ENCODE measurements at places on chromosomes 11 and 22.
A peak's percentile ranks its signal among the peaks of the same experiment; 100 is the strongest.

GRCh38 chr11:94800414-94800813 is 32.3 kb downstream of the AMOTL1 start:
- peak; percentile 62 for DNase-seq

DNA sequence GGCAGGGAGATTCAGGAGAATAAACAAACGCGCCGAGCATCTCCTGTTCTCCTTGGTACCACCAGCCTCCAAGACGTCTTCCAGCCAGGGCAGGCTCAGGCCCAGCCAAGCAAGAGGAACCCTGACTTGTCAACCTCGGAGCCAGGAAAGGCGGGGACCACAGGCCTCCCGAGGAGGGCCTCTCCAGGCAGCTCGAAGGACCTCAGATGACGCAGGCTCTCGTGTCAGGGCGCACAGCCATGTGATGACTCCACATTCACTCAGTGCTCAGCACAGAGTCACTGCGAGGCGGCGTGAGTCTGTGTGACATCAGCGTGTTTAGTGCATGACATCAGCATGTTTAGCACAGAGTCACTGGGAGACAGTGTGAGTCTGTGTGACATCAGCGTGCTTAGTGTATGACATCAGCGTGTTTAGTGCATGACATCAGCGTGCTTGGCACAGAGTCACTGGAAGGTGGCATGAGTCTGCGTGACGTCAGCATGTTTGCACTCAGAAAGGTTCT is 241.4 kb downstream of the BRD1 start:
- DNase-seq = peak; percentile 3

GRCh38 chr11:96293598-96294021 is 49.4 kb downstream of the MAML2 start:
- DNase-seq = peak; percentile 66

GRCh38 chr11:14336507-14337503 is 22.2 kb downstream of the RRAS2 start:
- DNase-seq = peak; percentile 97

GRCh38 chr11:92793189-92793588 is 176.3 kb upstream of the MTNR1B start:
- DNase-seq = no peak

- no peak for DNase-seq
Measured at GRCh38 chr11:2701898-2702434, 2.2 kb upstream of the KCNQ1OT1 start.

DNA sequence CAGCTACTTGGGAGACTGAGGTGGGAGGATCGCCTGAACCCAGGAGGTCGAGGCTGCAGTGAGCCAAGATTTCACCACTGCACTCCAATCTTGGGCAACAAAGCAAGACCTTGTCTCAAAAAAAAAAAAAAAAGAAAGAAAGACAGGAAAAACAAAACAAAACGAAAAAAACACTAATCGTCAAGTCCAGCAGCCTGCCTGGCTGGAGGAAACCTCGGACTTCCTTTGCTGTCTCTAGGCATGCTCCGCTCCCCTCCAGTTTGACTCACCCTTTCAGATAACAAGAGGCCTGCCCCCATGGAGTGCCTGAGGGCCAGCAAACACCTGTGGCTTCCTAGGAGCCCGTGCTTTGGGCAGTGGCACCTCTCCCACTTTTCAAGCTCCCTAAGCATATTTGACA is 28.8 kb upstream of the CHKA start:
- no peak for DNase-seq

GRCh38 chr11:105673089-105673488 is 63.2 kb downstream of the GRIA4 start:
- DNase-seq = peak; percentile 66

DNA sequence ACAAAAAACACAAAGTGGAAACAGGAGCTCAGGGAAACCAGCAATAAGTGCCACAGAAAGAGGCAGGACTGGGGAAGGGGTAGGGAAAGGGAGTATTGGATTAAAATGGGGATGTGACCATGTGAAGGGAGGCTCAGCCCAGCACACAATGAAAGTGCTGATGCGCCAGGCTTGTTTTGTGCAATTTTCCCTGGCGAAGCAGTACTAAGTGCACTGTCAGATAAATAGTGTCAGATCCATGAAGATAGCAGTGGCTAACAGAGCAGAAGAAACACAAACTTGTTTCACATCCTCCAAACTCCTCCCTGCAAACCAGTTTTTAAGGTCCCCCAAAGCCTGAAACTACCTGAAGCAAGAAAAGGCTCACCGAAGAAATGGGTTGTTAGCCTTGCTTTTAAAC is 50.7 kb upstream of the RAPSN start:
- no peak for DNase-seq

DNA sequence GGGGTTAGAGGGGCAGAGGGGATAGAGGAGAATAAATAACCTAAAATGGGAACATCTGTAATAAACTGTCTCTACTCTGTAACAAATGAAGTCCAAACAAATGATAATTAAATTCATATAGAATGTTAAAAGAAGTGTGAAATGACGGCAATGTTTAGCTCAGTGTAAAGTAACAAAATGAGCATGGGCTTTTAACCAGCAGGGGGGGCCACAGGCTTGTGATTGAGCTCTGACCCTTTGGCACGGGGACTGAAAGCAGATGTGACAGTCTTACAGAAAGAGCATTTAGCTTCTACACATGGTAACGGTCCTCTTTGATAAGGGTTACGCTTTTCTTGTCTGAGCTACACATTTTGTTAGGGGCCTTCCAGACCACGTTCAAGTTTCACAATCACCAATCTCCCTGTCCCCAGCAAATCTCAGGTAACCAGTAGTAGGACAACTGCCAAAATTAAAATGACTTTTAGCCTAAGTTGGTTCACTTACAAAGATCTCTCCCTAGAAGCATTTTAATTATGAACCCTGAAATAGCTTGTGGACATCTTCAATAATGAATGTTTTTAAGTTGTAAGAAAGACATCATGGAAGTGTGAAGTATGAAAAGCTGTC is 262.5 kb downstream of the DCDC1 start:
- peak; percentile 64 for DNase-seq

GRCh38 chr11:124081483-124081882 is 33.8 kb upstream of the VWA5A start:
- DNase-seq = no peak

DNA sequence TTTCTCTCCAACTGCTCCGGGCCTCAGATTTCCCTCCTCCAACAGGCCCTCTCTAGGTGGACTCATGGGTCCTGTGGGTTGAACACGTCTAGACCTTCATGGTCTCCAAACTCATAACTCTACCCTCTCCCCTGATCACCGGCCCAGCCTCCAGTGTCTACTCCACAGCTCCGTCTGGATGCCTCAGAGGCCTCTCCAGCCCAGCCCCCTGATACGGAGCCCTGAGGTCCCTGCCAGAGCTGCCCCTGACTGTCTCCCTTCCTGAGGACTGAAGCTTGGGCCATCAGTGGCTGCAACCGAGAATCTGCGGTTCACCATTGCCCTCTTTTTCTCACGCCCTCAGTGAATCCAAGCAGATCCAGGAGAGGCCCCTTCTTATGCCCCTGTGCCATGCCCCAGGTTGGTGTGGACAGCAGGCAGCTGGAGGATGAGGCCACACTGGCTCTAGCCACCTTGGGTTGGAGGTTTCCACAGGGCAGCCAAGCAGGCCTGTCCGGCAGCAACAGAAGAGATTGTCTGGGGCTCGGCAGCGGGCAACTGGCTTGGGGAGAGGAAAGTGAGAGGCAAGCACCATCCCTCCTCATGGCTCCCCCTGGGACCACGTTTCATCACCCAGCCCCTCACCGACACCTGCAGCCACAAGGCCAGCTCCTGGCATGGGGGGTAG is 104.6 kb upstream of the FGF3 start:
- DNase-seq = no peak

- peak; percentile 85 for DNase-seq
Measured at GRCh38 chr22:41857155-41857859, 24.4 kb downstream of the SREBF2 start.

- peak; percentile 31 for DNase-seq
Measured at GRCh38 chr11:99739464-99740089, 718.8 kb downstream of the CNTN5 start.

DNA sequence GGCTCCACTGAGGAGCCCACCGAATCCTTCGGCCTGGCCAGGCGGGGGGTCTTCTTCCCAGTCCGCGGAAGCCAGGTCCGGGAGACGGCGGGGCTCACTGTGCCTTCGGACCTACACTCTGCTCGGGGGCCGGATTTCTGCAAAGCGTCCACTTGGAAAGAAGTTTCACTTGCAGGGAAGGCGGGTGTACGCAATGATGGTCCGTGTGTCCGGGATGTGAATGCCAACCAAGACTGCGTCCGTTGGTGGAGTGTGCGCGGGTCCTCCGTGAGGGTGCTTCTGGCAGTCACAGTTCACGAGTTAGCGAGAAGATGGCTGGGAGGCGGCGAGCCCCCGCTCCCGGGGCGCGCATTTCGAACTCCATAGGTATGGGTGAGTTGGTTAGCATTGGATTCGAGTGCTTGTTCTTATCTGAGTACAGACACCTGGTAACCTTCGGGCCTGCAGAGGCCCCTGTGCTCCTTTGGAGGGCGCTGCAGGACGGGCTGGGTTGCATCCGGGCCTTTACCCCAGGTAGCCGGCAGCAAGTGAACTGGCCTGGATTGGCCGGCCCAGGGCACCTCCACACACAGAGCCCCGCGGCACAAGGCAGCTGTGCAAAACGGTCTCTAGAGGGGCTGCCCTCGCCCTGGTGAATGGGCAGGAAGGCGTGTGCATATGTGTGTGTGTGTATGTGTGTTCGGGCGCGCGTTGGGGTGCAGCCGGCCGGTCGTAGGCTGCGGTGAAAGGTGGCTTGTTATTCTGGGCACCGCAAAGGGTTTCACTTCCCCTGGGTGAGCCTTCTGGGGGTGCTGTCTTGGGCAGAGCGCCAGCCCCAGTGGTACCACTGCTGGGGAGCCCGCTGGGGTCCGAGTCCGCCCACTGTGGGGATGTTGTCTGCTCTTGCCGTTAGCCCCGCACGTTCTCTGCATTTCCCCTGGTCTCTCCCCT is 13.3 kb upstream of the CYP2R1 start:
- DNase-seq = peak; percentile 47

GRCh38 chr11:84740050-84740449 is 887.1 kb downstream of the DLG2 start:
- no peak for DNase-seq

GRCh38 chr22:45376009-45376408 is 37.4 kb downstream of the SMC1B start:
- no peak for DNase-seq

DNA sequence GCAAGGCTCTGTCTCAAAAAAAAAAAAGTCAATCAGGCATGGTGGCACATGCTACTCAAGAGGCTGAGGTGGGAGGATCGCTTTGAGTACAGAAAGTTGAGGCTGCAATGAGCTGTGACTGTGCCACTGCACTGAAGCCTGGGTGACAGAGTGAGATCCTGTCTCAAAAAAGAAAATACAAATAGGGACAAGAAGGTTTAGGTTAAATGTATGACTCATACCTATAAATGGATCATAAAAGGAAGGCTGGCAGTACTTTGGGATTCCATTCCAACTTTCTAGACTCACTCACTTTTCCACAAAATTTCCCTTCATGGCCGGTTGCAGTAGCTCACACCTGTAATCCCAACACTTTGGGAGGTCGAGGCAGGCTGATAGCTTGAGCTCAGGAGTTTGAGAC is 25.6 kb upstream of the OSBP start:
- peak; percentile 26 for DNase-seq

- DNase-seq = peak; percentile 46
Measured at GRCh38 chr11:705646-706438, at the start of gene EPS8L2. TSS of gene EPS8L2 (plus strand) at chr11:706231. CDS start at chr11:709408, 3,177 bp downstream.

DNA sequence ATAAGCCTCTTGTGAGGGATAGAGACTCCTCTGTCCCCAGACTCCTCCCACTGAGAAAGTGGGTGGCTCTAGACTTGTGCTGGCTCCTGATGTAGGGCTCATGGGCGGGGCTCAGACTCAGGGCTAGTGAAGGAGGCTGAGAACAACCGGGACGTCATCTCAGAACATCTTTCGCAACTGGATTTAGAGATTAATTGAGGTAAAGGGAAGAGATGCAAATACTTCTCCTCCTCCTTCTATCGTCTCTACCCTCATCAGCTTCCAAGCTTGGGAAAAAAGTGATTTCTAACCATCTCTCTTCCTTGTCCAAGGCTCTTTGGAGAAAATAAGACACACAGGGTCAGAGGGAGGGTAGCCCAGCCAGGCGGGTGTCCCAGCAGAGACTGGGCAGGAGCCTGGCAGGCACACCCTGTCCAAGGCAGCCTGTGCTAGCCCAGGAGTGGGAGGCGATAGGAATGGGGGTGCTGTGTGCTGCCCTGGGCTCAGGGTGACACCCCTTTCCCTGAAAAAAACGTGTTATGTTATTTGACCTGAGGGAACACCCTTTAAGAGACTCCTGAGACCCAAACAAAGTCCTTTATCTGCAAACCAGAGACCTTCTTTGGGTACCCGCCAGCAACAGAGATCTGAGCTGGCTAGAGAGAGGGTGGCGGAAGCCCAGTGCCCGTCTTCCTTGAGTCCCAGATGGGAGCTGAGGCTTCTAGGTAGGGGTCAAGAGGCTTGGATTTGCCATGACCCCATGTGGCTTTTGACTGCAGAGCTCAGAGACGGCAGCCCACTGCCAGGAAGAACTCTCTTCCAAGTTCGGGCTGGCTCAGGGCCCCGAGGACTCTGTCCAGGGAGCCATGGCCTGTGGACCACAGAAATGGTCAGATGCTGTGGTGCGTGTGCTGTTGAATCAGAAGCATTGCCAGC is 160.9 kb downstream of the ADAMTS15 start:
- peak; percentile 86 for DNase-seq

GRCh38 chr11:79209540-79210266 is 231.1 kb downstream of the TENM4 start:
- DNase-seq = no peak

DNA sequence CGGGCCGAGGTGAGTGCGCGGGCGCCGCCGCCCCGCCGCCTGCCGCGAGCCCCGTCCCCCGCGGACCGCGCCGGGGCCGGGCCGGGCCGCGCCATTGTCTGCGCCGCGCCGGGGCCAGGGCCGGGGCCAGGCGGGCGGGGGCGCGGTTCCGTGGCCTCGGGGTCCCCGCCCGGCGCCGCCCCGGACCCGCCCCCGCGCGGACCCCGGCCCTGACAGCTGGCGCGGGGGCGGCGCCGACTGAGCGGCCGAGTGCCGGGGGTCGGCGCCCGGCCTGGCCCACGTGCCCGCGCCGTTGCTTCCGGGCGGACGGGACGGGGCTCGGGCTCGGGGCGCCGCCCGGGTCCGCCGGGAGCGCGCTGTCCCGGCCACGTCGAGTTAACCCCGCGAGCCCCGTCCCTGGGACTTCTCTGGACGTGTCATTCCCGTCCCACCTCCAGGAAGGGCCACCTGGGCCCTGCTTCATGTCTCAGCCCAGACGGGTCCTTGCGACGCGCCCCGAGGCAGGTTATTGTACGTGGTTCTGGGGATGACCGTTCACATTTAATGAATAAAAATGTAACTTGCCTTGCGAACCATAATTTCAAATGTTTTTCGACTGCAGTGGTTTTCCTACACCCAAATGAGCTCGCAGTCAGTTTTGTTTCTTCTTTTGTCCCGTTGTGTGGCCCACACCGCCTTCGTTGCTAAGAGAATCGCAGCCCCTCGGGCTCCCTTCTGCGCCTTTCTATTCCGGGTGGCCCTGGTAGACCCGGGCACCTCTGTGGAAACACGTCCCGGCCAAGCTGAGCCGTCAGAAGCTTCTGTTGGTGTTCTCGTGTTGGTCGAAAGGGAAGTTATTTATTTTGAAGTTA is 562 bp downstream of the ZBED4 start:
- DNase-seq = peak; percentile 61

DNA sequence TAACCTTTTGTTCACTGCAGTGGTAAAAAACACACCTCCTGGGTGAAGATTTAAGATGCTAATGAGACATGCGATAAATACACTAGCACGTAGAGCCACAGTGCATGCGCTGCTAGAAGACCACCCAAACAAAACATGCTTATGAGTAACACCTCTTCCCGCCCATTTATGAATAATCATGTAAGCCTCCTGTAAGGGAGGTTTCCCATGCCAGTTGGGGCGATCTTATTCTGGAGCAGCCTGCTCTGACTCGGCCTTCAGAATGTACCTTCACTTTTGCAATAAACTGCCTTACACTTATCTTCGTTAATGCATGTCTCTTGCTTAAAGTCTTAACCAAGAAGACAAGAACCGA is 18.1 kb upstream of the SCARF2 start:
- DNase-seq = peak; percentile 30
